ENCODE measurements at places on chromosomes 2 and 18.

DNA sequence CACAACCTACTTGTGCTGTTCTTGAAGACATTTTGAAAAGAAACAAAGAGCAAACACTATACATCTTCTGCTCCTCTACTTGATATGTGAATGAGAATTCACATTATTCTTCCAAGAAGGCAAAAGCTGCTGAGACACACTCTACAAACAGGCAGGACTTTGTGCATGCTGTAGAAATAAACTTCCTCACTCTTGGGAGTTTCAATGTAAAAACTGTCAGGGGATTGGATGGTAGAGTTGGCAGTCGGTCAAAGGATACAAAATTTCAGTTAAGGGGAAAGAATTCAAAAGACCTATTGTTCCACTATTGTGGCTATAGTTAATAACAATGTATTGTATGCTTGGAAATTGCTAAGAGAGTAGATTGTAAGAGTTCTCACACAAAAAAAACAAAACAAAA, 196.3 kb downstream of the MC4R start:
- no peak for DNase-seq

DNA sequence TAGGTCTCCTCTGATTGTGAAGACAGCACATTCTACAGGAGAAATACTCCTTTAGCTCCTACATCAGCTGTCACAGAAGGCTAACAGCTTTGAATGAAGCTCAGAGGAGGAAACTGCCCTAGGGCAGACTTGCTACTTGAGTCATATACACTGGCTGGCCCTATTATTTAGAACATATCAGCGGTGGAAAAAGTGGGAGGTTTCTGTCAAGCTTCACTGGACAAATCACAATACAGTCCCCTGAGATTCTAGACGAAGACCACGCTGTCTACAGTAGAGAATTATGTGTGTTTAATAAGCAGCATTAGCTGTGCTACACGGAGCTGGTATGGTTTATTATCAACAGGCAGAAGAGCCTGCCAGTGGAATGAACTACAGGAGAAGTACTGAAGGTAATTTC, 230.9 kb upstream of the FSIP2 start:
- DNase-seq, result no peak

DNA sequence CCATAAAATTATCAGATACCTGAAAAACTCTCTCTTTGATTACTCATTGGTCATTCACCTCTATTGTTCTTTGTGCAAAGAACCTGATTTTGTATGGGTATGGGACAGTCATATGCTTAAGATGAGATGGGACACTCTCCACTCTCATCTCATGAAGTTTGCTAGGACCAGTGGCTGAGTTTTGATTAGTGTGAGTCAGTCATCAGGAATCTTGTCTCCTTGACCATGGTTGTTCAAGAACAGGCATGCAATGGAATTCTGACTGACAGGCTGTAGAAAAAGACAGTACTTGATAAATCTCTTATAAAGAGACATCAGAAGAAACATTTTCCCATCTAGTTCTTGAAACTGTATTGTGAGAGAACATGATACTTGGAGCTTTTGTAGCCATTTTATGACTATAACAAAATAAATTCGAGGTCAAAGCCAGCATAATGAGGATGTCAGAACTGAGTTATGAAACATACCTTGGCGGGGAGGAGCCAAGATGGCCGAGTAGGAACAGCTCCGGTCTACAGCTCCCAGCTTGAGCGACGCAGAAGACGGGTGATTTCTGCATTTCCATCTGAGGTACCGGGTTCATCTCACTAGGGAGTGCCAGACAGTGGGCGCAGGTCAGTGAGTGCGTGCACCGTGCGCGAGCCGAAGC, 367.0 kb downstream of the NR4A2 start:
- DNase-seq, result no peak

DNA sequence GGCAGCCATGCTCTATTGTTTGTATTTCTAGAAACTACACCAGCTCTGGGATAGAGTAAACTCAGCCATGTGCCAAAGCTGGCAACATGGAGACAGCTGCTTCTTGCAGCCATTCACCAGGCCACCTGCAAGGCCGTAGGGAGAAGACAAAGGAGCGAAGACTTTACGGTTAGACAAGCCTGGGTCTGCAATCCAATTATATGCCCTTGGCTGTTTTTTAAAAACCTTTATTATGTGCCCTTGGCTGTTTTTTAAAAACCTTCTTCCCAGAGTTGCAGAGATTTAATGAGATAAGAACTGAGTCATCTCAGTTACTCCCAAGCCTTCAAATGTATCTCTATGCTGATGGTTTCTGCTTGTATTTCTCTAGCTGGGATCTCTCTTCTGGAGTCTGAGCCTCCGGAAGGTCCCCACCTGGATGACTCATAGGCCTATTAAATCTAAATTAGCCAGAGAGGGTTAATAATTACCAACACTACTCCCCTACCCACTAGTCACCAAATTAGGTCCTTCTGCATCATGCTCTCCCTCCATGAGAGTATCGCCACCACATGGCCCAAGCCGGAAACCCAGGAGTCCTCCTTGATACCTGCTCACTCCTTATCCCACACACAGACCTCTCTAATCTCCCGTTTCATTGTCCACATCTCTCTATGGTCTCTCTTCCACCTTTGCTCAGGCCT, 17.5 kb upstream of the DPP4 start:
- DNase-seq, result no peak

DNA sequence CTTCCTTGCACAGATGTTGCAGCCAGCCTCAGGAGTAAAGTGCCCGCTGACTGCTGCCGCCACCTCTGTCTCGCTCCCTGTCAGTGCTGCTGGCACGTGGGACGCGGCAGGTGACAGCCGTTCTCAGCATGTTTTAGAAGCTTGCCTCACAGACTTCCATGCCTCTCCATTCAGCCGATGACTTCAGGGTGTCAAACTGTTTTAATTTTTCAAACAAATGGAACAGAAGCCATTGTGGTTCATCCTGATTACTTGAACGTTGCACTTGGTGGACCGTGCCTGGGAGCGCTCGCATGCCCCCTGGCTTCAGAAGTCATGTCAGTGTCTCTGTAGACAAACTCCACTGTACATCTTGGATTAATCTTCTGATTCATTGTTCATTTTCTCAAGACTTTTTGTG, 62.7 kb upstream of the EML6 start:
- DNase-seq, result no peak

DNA sequence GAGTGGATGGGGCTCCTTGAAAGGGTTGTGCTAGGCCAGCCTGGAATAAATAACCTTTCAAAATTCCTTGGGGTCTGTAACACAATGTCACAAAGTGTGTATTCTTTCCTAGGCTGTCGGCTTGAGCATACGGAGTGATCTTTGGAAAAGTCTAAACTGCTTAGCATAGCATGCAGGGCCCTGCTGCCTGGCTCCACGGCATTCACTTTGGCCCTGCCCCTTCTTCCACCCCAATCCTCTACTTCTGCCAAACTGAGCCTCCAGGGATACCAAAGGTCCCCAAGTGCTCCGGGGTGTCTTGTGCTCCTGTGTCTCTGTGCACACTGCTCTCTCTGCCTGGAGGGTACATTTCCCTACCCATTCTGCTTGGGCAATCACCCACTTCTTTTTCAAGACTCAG, 196.1 kb downstream of the LTBP1 start:
- DNase-seq, result no peak

- DNase-seq, result no peak
Measured at GRCh38 chr2:20052861-20053281, 1.4 kb upstream of the LAPTM4A start.
